ENCODE measurements at places on chromosomes 7 and 10. TPM values are rescaled to one million over a fixed set of nuclear protein-coding genes. Genes with fewer than 3 reads are reported as not detected.

TMEM176A gene
- 28.3 TPM for total RNA-seq

BMPER gene
- 1.6 TPM for total RNA-seq

NPTX2 gene
- 1.5 TPM for total RNA-seq

MPP7 gene
- total RNA-seq: 18.0 TPM

SUN3 gene
- not detected for total RNA-seq

DNA sequence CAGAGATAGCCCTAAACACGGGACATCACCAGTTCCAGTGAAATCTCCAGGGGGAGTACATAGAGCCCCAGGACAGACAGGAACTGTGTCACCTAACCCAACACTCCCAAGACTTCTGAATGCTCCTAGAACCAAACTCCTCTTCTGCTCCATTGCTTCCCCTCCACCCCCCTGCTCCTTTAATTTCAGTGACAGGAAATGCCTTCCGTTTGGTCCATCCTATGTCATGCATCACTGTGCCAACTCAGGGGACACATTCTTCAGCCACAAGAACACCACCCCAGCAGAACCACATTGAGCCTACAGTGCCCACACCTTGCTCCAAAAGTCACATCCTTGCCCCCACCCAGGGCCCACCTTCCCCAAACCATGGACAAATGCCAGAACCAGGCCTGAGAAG, 100.5 kb downstream of the KCNMA1 start:
- no peak for DNase-seq

DNA sequence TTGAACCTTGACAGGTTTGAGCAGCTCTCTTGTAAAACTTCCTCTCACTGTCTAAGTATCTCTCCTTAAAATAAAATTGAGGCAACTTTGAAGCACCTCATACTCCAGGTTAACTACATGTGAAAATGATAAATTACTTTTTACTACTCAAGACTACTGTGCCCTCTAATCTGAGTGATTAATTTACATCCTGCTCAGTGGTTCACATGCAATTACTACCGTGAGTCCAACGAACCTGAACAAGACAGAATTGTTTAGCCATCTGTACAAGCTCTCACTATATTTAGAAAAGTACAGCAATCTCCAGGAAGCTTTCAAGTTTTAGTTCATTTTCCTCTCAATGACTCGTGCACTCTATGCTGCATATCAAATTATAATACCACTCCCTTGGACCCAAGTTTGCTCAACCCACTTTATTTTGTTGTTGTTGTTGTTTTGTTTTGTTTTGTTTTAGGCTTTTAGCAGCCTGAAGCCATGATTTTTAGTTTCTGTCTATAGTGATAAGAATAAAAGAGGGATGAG, 21.2 kb downstream of the PDE1C start:
- no peak for DNase-seq

- no peak for DNase-seq
These were observed 169.9 kb downstream of the KCND2 start for GRCh38 chr7:120442838-120443237.

GRCh38 chr7:149448961-149449360, 11.9 kb downstream of the ZNF777 start:
- no peak for DNase-seq

GRCh38 chr10:3150961-3151360, 21.6 kb downstream of the PITRM1 start:
- DNase-seq: no peak

- DNase-seq: no peak
These were observed 15.4 kb downstream of the LGI1 start for GRCh38 chr10:93773120-93773519.

- no peak for DNase-seq
These were observed 217.8 kb upstream of the SEMA3A start for GRCh38 chr7:84412161-84412969.

DNA sequence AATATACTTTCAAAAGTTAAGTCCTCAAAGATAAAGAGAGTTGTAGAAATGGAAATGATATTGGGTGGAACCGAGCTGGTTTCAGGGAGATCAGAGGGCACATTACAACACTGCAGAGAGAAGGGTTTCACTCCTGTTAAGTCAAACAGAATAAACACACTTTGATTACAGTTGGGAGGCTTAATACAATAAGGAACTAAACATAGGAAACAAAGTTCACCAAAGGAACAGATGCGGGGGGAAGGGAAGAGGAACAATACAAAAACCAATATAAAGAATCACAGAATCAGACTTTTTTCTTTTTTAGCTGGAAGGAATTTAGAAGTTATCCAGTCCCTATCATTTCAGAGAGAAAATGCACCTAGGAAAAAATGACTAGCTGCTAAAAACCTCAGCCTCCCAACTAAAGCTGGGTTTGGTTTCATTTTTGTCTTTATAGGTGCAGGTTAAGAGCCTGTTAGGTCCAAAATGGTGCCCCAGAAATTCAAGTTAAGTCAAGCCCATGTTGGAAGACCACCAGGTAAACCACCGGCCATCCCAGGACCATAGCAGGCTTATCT, 81.9 kb downstream of the DNMBP start:
- no peak for DNase-seq

All from breast epithelium (tissue), 4 donors.